ENCODE measurements at places on chromosomes 16 and 17.

- DNase-seq: no peak
Observed at GRCh38 chr17:40901981-40902474, 17.0 kb upstream of the KRT20 start.

GRCh38 chr17:73423806-73424205 is 112.0 kb upstream of the CDC42EP4 start:
- no peak for DNase-seq

GRCh38 chr17:3985846-3986245 is 21.6 kb upstream of the ATP2A3 start:
- no peak for DNase-seq

DNA sequence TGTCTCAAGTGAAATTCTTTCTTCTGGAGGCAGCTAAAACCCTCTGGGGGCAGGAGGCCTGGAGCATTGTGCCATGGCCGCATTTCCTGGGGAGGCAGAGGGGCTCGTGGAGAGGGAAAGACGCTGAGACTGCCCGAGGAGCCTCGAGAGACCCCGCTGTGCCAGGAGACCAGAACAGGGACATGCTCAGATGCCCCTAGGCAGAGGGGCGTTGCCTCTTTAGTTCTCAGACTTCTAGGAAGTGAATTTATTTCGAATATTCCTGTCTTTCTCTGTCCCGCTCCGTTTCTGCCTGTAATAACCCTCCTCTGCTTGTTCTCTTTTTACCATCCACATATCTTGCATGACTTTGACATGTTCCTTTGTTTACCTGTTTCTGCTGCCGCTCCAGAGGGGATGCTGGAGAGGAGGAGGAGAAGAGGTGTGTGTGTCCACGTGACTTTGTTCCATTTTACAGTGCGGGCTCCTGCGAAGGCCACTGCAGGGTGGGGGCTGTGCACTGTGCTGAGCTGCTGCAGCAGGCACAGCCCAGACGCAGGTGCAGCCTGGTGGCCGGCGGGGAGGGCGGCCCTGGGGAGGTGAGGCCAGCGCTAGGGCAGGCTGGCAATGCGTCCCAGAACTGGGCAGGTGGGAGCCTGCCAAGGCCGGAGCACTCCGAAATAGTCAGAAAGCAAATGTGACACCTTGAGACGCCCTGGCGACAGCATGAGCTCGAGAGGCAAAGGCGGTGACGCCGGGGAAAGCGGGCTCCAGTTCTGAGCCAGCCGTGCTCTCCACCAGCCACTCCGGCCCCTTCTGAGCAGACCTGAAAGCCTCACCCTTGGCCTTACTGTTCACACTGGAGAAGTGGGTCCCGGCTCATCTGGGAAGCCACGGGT is 29.9 kb downstream of the CIBAR2 start:
- no peak for DNase-seq

DNA sequence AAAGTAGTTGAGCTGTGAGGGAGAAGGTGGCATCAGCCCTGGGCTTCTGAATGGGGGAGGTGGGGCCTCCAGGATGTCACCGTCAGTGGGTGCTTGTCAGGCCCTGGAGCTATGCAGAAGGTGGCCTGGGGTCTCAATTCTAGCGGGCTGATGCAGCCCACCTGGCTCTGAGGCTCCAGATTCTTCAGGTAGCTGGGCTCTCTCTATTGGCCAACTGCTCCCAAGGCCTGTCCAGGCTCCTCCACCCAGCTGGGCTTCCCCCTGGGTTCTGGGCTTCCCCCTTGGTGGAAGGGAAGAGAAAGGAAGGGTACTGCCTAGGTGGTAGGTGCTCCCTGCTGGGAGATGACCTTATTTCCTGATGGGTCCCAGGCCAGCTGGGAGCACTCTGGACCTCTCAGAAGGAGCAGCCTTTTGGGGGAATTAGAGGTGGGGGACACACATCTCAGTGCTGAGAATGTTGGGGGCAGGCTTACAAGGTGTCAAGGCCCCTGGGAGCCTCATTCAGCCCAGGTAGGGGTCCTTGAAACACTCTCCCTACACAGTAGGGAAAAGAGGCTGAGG is 1728.3 kb downstream of the TP53TG3F start:
- DNase-seq: no peak

- no peak for DNase-seq
Observed at GRCh38 chr17:77723071-77723908, 235.2 kb upstream of the TNRC6C start.

- DNase-seq: peak; percentile 81
Observed at GRCh38 chr17:80426671-80427326, 11.8 kb downstream of the ENDOV start.

DNA sequence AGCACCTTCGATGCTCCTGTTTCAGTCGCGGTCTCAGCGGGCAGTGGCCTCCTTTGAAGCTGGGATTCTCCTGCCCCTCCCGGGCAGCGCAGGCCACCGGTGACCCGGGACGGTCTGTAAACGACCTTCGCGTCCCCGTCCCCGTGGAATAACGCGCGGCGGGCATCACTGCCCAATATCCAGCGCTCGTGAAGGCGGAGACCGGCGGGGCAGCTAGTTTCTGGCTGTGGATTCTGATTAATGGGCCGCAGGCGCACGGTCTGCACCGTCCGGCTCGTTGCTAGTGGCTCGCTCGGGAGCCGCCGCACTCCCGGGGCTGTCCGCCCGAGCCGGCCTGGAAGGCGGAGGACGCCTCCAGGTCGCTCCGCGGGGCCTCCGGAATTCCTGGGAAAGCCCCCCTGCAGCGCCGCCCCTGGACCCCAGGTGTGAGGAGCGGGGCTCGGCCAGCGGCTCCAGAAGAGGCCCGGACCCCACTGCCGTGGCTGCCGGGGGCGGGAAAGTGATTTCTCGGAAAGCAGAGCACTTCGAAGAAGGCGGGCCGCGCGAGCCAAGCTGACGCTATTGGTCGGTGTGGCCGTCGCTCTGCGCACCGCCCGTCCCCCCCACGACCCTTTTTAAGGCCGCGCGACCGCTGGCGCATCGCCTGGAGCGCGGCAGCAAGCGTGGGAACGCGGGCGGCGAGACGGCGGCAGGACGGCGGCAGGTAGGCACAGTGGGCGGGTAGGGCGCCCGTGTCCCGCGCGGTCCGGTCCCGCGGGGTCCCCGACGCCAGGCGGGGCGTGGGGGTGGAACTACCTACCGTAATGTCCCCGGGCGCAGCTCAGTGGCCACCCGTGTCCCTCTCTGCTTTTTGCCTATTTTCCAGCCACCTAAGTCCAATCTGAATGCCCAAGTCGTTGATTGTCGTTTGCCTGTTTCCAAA is at the start of gene IRF8:
TSS of gene IRF8 (plus strand) at position 642 of the 922 bp plus-strand sequence. CDS start 3,854 bp downstream, outside the sequence.
- DNase-seq: peak; percentile 74

GRCh38 chr16:2927010-2927646 is 15.4 kb downstream of the FLYWCH1 start:
- peak; percentile 94 for DNase-seq

DNA sequence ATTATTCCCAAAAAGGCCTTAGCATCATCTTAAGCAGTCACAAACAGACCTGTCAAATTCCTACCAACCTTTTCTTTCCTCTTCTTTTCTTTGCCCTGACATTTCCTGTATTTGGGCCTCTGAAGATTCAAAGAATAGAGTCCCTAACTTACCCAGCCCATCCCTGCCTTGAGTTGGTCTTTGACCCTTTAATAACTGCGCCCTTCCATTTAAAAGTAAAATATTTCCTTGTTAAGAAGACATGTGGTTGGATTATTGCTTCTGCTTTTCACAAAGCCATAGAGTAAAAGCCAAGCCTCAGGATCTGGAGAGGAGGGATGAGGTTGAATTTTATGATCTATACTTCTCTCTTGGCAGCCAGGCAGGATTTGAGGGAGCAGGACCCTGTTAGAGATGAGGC is 13.2 kb upstream of the CCL23 start:
- no peak for DNase-seq

GRCh38 chr16:66649636-66650205 is 45.2 kb downstream of the CMTM3 start:
- DNase-seq: no peak

DNA sequence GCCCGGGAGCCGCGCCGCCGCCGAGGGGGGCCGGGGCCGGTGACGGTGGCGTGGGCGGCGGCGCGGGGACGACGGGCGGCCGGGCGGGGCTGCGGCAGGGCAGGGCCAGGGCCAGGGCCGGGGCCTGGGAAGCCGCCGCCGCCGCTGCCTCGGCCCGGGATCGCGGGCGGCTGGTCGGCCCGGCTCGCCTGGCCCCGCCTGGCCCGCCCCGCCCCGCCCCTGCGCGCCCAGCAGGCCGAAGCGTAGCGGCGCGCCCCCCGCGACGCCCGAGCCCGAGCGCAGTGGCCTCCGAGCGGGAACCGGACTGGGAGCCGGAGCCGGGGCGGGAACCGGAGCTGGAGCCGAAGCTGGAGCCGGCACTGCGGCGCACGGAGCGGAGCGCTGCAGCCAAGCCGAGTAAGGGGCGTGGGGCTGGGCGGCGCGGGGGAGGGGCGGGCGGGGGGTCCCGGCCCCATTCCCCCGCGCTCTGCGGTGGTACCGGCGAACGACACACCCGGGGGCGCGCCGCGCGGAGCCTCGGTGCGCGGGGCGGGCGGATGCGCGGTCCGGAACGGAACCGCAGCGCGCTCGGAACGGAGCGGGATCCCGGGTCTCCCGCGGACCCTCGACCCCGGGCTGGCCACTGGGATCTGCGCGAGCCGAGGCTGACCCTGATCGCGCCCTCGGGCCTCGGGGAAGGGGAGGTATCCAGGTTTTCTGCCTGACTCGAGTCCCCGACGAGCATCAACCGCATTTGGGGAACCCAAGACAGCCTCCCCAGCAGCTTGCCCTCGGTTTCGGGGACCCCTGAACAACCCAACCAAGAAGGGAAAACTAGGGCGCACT is at the start of gene BEAN1:
TSS of gene BEAN1 (plus strand) at position 260 of the 825 bp plus-strand sequence. CDS start 10,382 bp downstream, outside the sequence.
- DNase-seq: no peak

DNA sequence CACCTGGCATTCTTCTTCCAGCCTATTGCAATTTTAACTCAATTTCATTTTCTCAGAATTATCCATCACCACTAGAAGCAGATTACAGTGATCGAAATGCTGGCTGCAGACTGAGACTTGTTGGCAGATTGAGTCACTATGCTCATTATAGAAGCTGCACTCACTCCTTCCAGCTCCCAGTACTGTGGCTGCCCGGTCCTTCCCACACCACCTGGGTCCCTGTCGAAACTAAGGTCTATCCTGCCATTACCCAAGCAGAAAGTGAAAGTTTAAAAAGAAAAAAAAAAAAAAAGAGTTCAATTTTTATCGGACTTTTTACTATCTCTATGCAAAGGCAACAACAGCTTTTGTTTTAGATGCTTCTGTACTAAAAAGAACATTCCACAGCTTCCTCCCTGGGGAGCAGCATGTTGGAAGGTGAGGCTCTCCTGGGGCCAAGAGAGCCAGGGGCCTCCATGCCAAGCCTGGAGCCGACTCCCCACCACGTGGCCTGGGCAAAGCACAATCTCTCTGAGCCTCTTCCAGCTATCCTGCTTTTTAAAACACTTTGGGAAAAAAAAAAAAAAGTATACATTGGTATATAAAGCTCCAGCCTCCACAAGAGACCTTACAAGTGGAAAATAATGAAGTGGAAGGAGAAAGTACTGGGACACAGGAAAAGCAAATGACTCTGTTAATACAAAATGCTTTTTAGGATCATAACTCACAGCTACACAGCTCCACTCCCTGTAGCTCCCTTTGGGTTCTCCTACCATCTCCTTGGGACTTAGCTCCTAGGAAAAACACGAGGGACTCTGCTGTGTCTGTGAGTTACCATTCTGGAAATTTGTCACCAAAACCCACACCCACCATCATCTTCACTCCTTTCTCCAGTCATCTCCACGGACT is 77.8 kb downstream of the USP31 start:
- no peak for DNase-seq

- DNase-seq: no peak
Observed at GRCh38 chr16:61263400-61263799, 772.8 kb downstream of the CDH8 start.

DNA sequence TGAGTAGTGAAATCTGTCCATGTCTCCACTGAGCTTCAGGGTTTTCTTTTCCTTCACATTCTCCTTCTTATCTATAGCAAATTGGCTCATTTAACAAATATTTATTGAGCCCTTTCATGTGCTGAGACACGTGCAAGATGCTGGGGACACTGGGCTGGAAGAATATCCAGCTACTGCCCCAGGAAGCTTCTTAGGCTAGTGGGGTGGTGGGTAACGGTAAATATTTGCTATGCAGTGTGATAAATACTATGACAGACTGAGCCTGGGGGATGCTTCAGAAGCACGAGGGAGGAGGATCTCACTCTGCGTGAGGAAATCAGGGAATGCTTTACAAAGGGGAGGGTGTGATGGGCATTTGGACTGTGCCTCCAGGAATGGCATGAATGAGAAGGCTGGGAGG is 524.1 kb downstream of the GRIN2A start:
- no peak for DNase-seq

DNA sequence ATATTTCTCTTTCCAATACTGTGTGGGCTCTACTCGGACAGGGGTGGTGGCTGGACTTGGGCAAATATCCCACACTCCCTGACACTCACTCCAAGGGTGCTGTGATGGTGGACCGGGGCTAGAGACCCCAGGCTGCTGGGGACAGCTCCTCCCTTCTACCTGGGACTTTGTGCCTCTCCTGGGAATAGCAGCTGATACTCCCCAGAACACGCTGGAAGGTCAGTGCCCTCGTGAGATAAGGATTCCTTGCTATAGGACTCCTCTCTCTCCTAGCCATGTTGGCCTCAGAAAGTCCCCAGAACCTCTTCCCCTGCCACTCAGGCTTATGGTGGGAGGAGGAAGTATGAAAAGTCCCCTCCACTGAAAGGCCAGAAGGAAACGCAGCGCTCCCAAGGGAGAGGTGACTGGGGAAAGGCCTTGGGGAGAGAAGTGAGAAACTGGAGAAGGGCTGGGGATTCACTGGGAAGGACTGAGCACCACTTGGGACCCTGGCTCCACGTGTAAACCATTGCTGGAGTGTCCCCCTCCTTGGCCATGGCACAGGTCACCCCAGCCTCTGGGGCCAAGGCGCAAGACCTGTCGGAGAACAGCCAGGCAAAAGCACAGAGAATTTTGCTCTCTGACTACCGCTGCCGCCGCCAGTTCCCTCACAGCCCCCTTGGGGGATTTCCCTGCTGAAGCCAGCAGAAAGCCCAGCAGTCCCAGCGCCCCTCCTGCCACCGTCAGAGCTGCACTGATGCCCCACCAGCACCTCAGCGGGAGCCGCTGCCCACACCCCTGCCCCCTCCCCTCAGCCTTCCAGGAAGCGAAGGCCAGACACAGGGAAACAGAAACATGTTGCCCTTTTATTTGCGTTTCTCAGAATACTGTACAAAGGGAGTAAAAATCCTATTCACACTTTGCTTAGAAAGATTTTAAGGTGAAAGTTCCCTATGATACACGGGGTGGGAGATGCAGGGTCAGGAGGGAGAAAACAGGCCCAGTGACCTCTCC is 2.1 kb upstream of the GSDMB start:
- DNase-seq: no peak

- DNase-seq: no peak
Observed at GRCh38 chr16:19102187-19102872, 11.4 kb upstream of the ITPRIPL2 start.
